Suppressor macrophage (primary cell): ENCODE measurements at places on chromosomes 1 and 21.
A peak's percentile ranks its signal among the peaks of the same experiment; 100 is the strongest.

- DNase-seq: peak; percentile 41
Measured at GRCh38 chr21:21034036-21034435, 35.8 kb downstream of the NCAM2 start.

DNA sequence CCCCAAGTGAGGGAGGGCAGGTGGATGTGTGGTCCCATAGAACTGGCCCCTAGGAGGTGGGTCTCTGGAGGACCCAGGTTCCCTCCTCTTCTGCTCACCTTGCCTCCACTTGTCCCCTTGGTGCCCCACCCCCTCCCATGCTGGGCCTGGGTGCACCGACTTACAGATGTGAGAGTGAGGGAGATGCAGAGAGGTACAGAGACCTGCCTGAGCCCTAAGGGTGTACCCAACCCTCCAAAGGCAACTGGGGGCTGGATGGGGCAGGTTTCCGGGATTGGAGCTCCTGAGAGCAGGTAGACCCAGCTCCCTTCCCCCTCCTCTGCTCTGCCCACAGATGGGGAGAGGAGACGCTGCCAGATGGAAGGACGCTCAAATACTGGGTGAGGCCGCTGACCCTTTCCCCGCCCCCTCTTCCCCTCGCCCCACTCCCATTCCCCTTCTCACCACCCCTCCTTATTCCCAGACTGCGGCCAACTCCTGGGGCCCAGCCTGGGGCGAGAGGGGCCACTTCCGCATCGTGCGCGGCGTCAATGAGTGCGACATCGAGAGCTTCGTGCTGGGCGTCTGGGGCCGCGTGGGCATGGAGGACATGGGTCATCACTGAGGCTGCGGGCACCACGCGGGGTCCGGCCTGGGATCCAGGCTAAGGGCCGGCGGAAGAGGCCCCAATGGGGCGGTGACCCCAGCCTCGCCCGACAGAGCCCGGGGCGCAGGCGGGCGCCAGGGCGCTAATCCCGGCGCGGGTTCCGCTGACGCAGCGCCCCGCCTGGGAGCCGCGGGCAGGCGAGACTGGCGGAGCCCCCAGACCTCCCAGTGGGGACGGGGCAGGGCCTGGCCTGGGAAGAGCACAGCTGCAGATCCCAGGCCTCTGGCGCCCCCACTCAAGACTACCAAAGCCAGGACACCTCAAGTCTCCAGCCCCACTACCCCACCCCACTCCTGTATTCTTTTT lies 10.3 kb downstream of the TINAGL1 start:
- peak; percentile 35 for DNase-seq

- DNase-seq: no peak
Measured at GRCh38 chr21:29295066-29295650, 3.6 kb upstream of the BACH1 start.

DNA sequence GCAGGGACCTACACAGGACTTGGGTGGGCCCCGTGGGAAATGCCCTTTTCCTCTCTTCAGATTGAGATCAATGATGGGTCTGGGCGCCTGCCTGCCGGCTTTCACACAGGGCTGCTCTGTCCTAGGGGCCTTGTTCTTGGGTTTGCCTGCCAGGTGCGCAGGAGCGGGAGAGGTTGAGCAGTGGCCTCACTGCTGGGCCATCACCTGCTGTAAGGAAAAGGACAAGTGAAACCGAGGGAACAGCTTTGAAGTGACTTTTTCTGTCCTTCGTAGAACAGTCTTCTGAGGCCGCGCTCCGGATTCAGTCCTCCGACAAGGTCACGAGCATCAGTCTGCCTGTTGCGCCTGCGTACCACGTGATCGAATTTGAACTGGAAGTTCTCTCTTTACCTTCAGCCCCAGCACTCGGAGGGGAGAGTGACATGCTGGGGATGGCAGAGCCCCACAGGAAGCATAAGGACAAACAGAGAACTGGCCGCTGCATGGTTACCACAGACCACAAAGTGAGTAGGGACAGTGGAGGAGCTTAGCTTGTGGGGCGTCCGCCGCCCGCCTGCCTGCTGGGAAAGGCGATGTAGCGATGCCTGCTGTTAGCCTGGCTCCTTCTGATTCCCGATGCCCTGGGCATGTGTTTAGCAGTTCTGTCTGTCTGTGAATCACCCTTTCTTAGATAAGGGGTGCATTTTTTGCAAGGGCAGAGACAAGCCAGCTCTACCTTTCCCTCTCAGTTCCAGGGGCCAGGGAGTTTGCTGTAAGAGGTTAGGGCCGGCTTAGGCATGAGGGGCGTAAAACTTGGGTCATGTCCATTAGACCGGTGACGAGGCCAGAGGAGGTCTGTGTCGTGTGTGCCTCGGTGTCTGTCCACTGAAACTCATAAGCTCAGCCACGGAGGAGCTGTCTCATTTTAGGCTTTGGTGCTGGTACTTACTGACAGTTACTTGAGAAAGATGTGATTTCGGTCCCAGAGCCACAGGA lies 19.5 kb upstream of the PWP2 start:
- DNase-seq: peak; percentile 80

DNA sequence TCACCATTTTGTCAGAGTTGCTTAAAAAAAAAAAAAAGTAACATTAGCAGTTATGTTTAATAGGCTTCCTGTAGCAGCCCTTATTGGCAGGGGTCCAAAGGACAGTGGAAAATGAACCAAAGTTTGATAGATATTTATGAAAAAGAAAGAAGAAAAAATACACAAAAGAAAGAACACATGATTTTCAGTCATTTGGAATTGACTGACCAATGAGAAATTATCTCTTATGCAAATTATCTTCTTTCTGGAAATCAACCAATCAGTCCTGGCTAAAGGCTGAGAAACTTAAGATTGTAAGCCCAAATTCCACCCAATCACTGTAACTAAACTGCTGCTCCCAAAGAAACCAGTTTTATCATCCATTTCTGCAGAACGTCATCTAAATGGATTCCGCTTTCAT lies 282.4 kb downstream of the TM2D1 start:
- no peak for DNase-seq

GRCh38 chr1:49576327-49576901 lies 447.3 kb downstream of the AGBL4 start:
- DNase-seq: no peak

DNA sequence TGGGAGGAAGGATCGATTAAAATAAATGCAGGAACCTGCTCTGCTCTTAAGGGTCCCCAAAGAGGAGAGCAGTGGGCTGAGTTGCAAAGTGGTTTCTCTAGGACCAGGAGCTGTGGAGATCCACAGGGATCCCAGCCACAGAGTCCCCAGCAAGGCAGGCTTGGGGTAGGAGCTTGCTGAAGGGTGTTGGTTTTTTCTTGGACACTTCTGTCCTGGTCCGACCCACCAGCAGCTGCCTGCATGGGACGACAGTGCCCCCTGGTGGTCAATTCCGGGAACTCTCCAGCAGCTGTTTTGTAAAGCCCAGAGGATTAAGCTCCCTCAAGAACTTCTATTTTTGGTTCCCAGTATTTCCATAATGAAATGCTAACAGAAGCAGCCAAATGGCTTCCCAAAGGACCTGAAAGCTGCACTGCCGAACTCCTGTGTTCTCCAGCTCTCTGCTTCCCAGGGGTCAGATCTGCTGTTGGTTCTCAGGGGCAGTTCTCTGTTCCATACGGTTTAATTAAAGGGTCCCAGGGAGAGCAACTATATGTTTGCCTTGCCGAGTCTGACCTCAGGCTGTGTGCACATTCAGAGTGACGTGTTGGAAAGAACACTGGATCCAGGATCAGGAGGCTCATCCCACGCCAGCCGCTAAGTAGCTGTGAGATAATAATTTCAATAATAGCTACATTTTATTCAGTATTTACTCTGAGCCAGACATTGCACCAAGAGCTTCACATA lies 23.2 kb downstream of the NENF start:
- peak; percentile 92 for DNase-seq
